Motor neuron (in vitro differentiated cells): ENCODE measurements at places on chromosomes 2 and 18.

DNA sequence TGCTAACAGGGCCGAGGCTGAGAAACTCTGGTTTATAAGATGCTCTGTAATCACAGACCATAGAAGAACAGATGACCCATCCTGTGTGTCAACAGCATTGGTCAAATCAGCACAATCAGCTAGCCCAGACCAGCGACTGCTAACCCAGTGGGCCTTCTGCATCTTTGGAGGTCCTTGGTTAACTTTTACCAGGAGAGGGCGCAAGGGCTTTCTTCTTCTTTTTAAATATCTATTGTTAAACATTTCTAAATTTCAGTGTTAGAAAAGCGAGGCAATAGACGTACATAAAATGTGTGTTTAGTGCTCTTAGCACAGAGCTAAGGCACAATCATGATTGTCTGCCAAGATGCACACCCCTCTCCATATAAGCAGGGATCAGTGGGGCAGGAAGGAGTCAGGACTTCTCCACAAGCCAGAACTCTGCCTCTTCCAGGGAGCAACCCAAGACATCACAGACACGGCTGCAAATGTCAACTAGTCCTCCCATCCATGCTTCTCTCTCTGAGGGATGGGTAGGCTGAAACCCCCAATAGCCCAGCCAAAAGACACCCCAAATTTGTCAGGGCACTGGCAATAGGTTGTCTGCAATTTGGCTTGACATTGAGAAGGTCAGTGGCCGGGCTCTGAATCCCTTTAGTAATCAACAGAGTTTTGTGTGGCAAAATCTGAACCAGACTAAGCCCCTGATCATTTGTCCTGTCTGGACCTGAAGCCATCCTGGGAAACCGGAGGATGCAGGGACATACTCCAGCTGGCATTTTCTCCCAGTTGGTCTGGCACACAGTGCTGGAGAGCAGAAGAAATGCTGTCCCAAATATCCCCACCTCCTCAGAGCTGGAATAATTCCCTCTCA is 188.2 kb downstream of the BCL2 start:
- peak; percentile 47 for ATAC-seq

DNA sequence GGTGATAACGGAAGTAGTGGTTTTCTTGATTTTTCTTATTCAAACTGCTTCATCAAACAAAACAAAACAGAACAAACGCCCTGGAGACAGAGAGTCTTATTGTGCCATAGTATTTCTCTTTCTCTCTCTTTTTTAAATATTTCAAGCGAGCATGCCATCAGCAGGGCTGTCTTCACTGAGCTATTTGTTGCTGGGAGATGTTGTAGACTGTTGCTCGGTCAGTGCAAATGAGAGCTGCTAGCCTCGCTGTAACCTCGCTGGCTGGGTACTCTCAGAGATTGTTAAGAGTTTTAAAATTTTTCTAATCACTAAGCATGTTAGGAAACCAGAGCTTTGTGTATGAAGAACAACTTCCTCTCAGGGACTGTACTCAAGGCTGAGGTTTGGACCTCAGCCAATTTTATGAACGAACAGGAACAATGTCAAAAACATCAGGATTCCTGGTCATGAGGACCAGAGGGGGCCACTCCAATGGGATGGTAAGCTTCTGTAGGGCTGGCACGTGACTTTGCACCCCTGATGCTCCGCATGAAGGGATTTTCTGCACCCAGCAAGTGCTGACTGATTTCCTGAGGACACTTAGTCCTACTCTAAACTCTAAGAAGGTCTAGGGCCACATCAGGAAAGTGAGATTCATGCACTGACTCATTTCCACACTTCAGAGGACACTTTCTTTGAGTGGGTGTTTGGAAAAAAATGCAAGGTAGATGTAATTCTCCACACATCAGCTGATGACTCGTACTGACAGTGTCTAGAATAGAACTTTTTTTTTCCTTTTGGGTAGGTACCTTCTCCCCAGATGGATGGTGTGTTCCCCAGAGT is 59.8 kb upstream of the IL1R1 start:
- no peak for ATAC-seq

- ATAC-seq, result peak; percentile 69
Measured at GRCh38 chr2:74515981-74516633, 1.9 kb downstream of the TLX2 start.

DNA sequence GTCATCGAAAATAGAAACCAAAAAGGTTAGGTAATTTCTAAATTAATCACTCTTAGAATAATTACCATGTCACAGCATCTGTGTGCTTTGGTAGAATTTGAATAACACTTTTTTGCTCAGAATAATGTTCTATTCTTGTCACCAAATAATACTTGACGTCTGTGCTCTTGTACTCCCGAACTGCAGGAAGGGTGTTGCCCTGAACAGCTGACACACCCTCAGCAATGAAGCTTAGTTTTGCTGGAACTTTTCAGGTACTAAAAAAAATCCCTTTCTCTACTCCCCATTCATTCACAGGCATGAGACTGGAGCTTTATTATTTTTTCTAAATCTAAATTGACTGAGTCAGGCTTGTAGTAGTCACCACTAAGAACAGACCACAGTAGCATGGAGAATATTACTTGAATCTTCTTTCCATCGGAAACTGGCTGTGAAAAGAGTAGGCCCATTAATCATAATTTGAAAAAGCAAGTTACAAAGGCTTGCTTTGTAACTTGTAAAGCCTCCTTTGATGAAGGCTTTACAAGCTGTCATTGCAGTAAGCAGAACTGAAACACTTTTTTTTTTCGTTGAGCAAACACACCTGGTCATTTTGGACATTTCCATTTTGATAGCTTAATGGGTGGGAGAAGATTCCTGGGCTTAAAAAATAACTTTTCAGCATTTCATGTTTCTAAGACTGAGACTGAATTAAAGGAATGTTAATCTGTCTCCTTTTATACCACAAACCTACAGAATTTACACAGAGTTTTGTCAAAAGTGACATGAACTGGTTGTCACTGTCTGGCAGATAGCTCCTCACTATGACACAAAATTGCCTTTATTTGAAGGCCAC is 70.3 kb upstream of the PELI1 start:
- peak; percentile 67 for ATAC-seq

GRCh38 chr2:240070907-240071306 is 17.6 kb upstream of the OR6B3 start:
- no peak for ATAC-seq

- ATAC-seq, result no peak
Measured at GRCh38 chr2:6876309-6876708, 1.3 kb upstream of the RSAD2 start.

DNA sequence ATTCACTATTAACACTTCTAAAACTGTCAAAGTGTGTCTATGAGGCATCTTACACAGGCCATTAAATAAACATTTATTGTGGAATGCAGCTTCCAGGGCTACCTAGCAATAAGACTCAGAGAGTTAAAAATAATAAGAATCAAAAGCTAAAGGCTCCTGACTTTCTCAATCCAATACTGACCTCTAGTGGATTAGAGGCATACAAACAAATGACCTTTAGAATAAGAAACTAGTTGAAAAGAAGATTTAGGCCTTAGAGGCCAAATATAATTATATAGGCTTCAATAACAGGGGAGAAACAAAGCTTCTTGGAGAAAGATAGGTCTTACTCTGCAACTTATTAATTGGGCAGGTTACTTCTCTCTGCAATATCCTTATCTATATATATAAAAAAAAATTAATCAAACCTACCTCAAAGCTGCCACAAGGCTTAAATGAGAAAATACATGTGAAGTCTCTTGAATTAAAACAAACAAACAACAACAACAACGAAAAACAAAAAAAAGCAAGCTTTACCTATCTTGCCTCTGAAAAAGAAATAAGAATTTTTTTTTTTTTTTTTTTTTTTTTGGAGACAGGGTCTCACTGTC is 246.1 kb downstream of the EXOC6B start:
- ATAC-seq, result no peak

GRCh38 chr2:28052691-28053090 is 162.2 kb downstream of the BABAM2 start:
- ATAC-seq, result no peak

GRCh38 chr18:44411976-44412375 is 268.7 kb upstream of the SETBP1 start:
- ATAC-seq, result no peak

DNA sequence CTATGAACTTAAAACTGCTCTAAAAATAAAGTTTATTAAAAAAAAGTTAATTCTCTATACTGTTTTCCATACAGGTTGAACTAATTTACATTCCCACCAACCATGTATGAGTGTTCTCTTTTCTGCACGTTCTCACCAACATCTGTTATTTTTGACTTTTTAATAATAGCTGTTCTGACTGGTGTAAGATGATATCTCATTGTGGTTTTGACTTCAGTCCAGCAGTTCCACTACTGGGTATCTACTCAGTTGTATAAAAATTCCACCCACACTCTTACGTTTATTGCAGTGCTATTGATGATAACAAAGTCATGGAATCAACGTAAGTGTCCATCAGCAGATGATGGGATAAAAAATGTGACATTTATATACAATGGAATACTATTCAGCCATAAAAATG is 33.7 kb downstream of the SPAG16 start:
- ATAC-seq, result no peak

DNA sequence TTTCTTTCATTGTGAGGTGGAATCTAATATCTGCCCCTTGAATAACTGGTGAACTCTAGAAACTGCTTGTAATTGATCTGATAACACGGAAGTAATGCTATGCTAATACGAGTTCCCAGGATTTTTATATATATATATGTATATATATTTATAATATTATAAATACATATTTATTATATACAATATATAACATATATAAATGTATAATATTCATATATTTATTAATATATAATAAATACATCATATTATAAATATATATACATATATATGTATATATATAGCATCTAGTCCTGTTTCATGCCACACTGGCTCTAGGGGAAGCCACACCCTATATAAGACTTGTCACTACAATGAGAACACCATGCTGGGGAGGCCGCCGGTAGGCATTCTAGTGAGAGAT is 156.7 kb upstream of the CDH19 start:
- ATAC-seq, result no peak

- peak; percentile 95 for ATAC-seq
Measured at GRCh38 chr2:199811346-199811745, 39.6 kb downstream of the FTCDNL1 start.

DNA sequence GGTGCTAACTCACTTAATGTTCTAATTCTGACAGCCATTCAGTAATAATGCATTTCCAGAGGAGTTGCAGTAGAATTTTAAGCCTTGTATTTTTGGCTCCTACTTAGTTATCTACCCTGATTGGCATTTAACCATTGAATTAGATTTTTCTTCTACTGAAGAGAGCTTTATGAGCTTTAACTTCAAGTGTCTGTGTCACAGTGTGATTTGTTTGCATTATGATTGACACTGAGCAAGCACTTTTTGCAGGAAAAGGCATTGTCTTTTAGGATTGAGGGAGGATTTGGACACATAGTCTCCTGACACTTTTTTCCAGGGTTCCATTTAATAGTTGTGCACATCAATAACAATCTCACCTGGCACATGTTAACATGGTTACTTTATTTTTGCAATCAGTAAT is 26.7 kb downstream of the LYPD6 start:
- no peak for ATAC-seq

DNA sequence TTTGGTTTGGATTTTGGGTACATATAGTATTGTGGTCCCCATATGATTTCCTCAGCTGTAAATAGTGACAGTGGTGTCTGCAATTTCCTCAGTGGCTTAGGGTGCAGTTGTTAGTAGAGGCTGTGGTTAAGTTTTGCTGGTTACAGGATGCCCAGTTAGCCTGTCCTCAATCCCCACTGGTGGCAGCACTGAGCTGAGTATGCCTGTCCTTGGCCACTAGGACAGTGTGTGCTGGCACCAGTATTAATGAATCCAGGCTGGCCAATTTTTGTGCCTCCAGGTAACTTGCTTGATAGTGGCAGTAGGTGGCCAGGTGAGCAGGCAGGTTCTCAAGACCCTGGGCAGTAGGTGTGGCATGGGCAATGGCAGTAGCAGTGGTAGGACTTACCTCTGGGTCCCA is 973.1 kb downstream of the TMEM182 start:
- no peak for ATAC-seq

GRCh38 chr2:68250652-68251186 is 1.6 kb downstream of the PPP3R1 start:
- peak; percentile 1 for ATAC-seq

DNA sequence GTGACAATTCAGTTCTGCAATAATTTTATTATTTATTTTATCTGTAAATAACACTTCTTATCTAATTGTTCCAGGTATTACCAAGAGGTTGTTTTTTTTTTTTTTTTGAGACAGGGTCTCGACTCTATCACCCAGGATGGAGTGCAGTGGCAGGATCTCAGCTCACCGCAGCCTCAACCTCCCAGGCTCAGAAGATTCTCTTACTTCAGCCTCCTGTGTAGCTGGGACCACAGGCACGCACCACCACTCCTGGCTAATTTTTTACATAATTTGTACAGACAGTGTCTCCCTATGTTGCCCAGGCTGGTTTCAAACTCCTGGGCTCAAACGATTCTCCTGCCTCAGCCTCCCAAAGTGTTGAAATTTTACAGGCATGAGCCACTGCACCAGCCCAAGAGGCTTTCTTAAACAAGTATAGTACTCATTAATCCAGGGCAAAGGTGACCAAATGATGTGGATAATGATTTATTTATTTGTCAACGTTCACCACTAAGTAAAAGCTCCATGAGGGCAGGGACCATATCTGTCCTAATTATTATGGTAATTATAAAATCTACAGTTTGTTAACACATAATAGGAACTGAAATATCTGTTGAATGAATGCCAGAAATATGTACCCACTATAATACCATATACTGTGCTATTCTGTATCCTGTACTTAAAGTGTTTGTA is 12.0 kb downstream of the STK17B start:
- ATAC-seq, result no peak

- no peak for ATAC-seq
Measured at GRCh38 chr2:223032187-223033142, 19.5 kb upstream of the KCNE4 start.

- peak; percentile 69 for ATAC-seq
Measured at GRCh38 chr18:67250776-67251424, 265.6 kb downstream of the DSEL start.

DNA sequence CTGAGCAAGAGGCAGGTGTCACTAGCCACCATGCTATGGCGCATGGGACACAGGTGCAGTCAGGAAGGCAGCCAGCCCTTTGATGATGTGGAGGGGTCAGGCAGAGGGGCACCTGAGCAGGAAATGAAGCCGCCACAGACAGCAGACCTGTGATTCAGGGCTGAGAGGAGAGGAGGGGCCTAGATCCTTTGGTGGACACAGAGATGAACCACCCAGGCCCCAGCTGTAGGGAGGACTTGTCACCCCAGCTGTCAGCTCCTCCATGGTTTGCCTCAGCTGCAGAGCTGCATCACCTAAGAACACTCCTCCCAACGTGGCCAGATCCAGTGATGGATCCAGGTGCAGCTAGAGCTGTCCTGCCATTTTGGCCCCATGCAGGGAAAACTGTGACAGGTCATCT is 11.6 kb downstream of the ASB18 start:
- no peak for ATAC-seq

- ATAC-seq, result no peak
Measured at GRCh38 chr2:218516614-218517013, 51.5 kb downstream of the USP37 start.

GRCh38 chr18:47701134-47701533 is 229.3 kb downstream of the SMAD2 start:
- no peak for ATAC-seq
